ENCODE measurements at places on chromosomes 4 and X.

GRCh38 chrX:47101206-47101605 lies 23.0 kb downstream of the RGN start:
- DNase-seq, result no peak

GRCh38 chrX:134075894-134076718 lies 90.7 kb upstream of the GPC3 start:
- no peak for DNase-seq

GRCh38 chr4:104494822-104495559 lies at the start of gene CXXC4:
CXXC4 (minus strand) TSS chr4:104494894; CDS start chr4:104491802, 3,092 bp downstream.
- no peak for DNase-seq

GRCh38 chr4:3446631-3447320 lies 5.0 kb downstream of the HGFAC start:
- DNase-seq, result no peak

DNA sequence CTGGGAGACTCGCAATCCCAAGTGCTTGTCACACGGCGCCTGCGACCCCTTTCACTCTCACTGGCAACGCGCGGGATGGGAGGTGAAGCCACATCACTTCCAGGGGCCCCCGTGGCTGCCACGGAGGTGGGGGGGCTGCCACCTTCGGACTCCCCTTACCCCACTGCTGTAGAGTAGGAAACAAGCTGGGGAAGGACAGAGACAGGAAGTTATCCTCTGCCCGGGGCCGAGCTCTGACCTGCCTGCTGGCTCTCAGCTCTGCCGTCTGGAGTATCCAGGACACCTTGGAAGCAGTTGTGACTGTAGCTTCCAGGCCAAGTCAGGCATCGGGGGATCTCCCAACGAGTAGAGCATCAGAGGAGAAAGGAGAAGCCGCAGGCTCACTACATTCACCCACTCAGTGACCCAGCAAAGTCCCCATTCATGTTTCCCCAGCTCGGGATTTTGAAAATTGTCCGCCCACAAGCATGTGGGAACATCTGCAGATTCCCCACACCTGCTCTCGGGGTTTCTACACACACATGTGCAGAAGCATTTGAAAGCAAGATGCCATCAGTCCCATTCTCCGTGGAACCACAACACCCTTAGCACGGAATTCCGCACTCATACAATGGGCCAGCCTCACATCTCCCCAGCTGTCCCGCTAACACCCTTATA lies 10.8 kb downstream of the PDZD4 start:
- no peak for DNase-seq

DNA sequence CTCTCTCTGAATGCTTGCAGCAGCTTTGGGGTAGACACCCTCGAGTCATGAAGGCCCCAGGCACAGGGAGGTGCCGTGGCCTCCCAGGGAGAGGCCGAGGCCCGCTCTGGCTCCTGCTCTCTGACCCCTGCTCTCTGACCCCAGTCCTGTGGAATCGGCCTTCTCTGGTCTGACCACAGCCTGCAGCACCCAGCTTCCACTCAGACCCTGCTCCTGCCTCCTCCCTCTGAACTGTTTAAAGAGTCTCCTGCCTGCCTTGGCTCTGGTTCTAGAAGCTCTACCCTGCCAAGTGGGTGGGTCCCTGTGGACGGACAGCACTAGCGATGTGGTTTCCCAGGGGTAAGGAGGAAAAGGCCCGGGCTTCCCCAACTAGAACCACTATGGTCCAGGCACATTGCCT lies 78.2 kb upstream of the TMEM150C start:
- DNase-seq, result no peak

- peak; percentile 45 for DNase-seq
Measured at GRCh38 chrX:132615391-132616131, 126.7 kb upstream of the MBNL3 start.

All from stimulated activated CD4-positive, alpha-beta T cell treated with anti-CD3 and anti-CD28 coated beads, Interleukin-2, amount 100 ng/mL, for 24 hours (primary cell).